Adipocyte (in vitro differentiated cells): ENCODE measurements at places on chromosomes 1 and 21.

DNA sequence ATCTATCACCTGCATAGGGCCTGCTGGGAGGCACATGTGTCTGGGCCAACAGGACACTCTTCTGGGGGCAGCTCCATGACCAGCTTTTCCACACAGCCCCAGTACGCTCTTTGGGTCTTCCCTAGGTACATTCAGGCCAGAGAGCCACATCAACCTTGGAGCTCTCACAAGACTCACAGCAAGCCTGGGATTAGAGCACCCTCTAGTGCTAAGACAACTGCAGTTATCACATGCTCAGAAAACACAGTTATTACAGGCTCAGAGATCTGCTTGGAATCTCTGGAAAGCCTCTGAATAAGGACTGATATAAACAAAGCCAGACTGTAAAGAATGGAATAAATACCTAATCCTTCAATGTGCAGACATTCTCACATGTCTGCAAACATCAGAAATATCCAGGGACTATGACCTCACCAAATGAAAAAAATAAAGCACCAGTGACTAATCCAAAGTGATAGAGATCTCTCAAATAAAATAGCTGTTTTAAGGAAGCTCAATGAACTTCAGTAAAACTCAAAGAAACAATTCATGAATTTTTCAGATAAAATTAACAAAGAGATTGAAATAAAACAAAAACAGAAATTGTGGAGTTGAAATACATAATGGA lies 563.9 kb upstream of the NR5A2 start:
- peak; percentile 34 for DNase-seq

GRCh38 chr1:89719502-89720306 lies 86.8 kb downstream of the LRRC8C start:
- DNase-seq: peak; percentile 54

- no peak for DNase-seq
Observed at GRCh38 chr1:58627221-58627620, 50.2 kb upstream of the TACSTD2 start.

DNA sequence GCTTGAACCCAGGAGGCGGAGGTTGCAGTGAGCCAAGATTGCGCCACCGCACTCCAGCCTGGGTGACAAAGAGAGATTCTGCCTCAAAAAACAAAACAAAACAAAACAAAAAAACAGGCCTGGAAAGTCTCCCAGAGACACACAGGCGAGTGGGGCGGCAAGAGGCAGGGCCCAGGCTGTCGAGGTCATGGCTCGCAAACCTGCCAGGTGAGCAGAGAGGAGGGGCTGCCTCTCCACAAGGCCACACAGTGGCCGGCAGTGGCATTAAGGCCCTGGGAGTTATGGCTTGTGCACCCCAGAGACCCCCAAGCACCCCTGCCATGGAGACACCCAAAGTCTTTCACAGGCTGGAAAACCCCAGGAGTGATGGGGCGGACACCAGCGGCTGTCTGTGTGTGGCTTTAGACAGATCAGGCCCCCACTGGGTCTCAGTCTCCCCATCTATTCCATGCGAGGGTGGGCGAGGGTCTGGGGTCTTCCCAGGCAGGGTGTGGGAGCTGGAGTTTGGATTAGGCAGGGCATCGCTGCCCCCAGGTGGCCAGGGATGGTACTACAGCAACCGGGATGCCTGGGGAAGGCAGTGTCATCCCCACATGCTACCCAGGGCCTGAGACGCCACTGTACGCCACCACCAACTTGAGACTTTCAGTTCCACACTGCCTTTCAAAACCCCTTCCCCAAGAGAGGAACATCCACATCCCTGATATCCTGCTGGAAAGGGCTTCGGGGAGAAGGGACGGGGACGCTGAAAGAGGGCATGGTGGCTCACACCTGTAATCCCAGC lies 7.3 kb upstream of the CTRC start:
- DNase-seq: peak; percentile 75

DNA sequence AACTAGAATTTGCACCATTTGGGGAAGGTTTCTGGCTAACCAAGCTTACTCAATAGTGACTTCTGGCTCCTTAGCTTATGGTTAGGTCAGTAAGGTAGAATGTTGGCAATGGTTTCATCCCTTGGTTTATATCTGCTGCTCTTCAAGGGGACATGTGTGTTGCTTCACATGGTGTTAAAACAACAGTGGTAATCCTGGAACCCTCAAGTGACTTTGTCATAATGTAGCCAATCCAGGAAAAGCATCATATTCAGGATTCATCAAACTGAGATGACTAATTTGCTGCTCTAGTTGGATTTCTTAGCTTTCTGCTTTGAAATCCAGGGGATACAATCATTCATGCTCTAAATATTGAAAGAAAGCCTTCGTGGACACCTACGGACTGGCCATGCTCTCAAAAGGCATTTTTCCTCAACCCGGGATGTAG lies 108.7 kb downstream of the RGL1 start:
- no peak for DNase-seq

DNA sequence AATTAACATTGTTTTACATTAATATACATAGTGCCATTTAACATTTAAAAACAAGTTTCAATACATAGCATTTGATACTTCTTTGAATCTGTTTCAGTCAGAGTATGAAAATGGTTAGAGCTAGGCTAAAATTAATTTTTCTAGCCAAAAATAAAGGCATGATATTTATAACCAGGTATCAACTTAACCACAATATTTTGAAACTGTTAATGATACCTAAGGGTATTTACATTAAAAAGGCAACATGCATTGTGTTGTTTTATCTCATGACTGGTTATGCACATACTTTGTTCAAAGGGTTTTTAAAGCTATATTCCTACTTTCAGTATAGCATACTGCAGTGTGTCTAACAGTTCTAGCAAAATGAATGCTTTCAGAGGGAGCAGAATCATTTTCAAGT lies 130.0 kb downstream of the HS2ST1 start:
- no peak for DNase-seq

GRCh38 chr1:242824435-242824834 lies 299.9 kb upstream of the PLD5 start:
- DNase-seq: no peak

GRCh38 chr1:6125366-6125765 lies 54.8 kb downstream of the CHD5 start:
- DNase-seq: no peak

GRCh38 chr1:98903726-98904125 lies 100.9 kb downstream of the PLPPR5 start:
- peak; percentile 77 for DNase-seq

DNA sequence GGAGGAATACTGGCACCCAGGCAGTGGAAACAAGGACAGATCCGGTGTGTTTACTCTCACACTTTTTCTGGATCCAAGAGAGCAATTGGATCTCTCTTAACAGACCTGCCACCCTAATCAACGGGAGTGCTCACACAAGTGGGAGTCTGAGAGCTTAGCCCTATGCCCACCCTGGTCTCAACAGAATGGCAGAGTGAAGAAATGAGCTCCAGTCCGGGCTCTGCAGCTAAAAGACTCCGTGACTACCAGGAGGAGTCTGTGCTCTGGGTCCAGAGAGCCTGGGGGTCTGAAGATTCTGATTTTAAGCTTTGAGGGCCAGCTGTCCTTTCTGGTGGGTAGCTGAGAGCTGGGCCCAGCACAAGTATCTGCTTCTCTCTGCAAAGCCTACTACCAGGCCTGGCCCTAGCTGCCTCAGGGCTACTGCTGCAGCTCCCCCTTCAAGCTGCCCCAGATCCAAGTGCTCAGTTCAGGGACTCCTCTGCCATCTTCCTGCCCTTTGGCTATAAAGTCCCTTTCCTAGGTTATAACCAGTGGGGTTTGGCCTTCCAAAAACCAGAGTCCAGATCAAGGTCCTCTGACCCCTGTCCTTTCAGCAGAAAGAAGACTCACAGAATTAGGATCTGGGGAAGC lies 3.9 kb downstream of the S100A9 start:
- DNase-seq: no peak

GRCh38 chr1:37692834-37693175 lies 489 bp downstream of the CDCA8 start:
- no peak for DNase-seq

GRCh38 chr1:62356257-62356835 lies 37.1 kb upstream of the KANK4 start:
- peak; percentile 91 for DNase-seq

GRCh38 chr1:118247593-118247992 lies 62.6 kb upstream of the SPAG17 start:
- peak; percentile 15 for DNase-seq

DNA sequence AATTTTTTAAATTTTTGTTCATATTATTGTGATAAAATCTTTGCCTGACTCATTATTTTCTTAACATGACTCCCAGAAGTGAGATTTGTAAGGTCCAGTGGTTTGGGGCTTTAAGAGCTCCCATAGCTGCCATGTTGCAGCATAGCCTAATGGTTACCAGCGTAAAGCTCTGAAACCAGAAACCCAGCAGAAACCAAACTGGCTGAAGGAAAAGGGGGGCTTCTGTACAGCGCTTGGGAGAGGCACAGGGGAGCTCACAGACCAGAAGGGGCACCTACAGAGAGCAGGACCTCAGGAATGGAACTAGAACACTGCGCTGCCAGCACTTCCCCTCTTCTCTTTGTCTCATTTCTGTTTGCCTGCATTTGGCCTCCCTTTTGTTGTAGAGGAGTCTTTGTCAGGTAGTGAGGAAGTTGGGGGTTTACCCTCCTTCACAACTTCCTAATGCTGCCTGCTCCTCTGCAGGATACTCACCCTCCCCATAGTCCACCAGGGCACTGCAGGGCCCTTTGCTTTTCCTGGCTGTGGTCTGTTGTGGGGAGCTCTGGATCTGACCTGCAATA lies 2.6 kb upstream of the PYCR2 start:
- peak; percentile 15 for DNase-seq

- no peak for DNase-seq
Observed at GRCh38 chr1:9912264-9912936, 2.3 kb upstream of the CTNNBIP1 start.

- no peak for DNase-seq
Observed at GRCh38 chr1:45403298-45403697, 63.1 kb upstream of the MUTYH start.

DNA sequence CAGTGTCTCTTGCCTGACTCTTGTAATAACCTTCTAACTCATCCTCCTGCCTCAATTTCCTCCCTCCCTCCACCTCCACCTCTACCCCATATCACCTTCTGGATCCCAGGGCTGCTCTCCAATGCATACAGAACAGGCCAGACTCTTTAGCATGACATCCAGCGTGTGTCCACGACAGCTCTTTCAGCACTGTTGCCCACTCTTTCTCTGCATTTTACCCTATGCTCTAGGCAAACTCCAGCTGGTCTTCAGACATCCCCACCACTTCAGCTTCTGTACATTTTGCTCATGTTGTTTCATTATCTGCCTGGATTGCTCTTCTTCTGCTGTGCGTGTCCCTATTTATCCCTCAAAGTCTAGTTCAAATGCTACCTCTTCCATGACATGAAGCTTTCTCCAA lies 4.8 kb downstream of the INKA2 start:
- DNase-seq: no peak

- DNase-seq: no peak
Observed at GRCh38 chr21:40829791-40830190, 17.2 kb downstream of the DSCAM start.

DNA sequence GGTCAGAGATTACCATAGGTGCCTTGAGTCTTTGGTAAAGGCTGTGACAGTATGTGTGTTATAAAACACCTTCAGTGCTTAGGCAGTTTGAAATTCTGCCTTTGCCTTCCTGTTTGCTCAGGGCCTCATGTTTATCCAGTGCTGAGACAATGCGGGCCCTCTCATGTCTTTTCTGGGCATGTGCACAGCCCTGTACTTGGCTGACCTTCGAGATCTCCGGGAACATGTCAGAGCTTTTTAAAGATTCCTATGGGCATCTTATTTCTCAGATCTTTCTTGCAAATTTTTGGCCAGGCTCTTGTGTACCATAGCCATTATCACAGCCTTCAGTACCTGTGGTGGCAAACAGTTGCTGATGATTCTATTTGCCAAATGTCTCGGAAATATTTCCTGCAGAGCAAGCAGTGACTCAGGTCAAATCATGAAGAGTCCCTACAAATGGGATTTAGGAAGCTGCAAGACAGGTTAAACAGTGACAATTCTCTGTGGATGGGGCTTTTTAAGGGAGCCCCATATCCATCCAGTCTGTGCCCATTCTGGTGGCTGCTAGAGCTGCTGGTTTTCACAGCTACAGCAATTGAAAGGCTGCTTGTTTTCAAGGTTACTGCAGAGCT lies 42.1 kb downstream of the HOOK1 start:
- no peak for DNase-seq

DNA sequence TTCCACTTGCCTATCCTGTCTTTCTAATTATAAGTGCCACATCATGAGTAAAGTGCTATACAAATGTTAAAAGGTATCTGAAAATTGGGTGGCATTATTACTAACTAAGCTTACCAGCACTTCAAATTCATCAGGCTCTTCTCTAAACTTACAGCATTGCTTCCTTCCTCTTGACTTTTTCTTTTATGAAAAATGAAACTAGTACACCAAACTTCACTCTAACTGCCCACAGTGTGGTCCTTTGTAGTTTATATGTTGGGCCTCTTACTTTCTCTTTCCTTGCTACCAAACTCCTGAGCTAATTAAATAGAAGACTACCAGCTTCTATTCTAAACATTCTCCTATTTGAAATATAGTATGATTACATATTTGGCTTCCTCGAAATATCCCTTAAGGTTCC lies 81.8 kb downstream of the NOTCH2 start:
- DNase-seq: no peak

DNA sequence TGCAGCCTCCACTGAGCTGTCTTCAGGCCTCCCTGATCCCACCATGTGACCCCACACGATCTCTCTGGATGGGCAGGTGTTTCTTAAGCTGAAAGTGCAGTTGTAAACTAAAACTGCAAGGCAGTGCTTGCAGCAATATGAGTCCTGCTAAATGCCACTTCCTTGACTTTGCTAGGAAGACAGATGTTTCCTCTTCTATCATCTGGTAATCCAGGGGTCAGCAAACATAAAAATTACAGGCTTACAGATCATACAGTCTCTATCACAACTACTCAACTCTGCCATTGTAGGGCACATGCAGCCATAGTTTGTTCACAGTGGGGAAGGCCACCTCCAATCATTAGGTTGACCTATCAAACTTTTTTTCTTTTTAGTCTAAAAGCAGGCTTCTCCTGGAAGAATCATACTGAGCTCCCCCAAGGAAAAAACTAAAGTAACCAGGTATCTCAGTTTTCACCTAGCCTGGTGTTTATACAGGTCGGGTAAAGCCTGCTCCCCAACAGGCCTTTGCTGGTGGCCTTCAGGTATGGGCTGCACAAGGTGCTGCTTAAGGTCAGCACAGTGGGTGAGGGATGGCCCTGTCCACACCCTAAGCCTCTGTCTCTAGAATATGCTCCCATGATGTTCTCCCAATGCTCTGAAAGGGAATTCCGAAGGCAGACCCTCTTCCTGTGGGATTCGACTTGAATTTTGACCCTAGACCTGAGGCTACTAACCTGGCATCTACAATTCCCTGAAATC lies 10.8 kb downstream of the ABCA4 start:
- DNase-seq: no peak

DNA sequence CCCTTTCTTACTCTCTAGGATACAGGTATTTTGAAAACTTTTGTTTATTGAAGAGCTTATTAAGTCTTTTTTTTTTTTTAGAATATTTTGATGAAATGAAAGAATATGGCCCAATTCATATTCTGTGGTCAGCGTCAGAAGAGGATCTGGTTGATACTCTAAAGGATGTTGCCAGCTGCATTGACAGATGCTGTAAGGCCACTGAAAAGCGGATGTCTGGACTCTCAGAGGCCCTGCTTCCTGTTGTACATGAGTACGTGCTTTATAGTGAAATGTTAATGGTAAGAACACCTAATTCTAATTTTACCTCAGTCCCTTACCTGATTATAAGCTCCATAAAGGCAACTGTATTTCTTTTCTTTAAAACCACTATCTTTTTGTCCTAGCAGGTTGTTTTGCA lies 37.1 kb downstream of the SNX7 start:
- no peak for DNase-seq

GRCh38 chr21:38807986-38808385 lies 2.3 kb downstream of the ETS2 start:
- DNase-seq: no peak

- no peak for DNase-seq
Observed at GRCh38 chr1:161817176-161817730, 51.1 kb downstream of the ATF6 start.
